Stimulated activated CD8-positive, alpha-beta memory T cell treated with anti-CD3 and anti-CD28 coated beads, Interleukin-4, amount 100 ng/mL, for 1 hour (primary cell): ENCODE measurements at places on chromosomes 4 and X.

GRCh38 chr4:41896648-41897047 lies 38.6 kb upstream of the TMEM33 start:
- DNase-seq: no peak

GRCh38 chrX:31590581-31591114 lies 518.8 kb upstream of the FTHL17 start:
- DNase-seq: no peak

GRCh38 chrX:136822337-136823095 lies 41.8 kb upstream of the ARHGEF6 start:
- no peak for DNase-seq

- DNase-seq: no peak
Observed at GRCh38 chr4:163482190-163482589, 8.6 kb upstream of the TKTL2 start.

GRCh38 chr4:7333801-7334421 lies 100.8 kb downstream of the PSAPL1 start:
- no peak for DNase-seq

DNA sequence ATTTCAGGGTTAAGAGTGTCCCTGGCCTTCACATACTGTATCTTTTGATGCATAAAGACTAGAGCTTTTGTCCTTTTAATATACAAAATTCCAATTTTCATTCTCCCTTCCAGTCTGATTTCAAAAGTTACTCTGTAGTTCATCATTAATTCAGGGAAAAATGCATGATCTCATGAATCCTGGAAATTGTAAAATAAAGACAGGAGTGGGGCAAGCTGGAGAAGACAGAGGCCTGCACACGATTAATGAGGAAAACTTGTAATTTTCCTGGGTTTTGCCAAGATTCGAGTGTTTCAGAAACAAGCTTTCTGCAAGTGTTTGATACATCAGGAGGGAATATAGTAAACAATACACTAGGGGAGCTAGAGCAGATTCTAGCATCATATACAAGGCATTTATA lies 947.9 kb downstream of the FAT4 start:
- no peak for DNase-seq

DNA sequence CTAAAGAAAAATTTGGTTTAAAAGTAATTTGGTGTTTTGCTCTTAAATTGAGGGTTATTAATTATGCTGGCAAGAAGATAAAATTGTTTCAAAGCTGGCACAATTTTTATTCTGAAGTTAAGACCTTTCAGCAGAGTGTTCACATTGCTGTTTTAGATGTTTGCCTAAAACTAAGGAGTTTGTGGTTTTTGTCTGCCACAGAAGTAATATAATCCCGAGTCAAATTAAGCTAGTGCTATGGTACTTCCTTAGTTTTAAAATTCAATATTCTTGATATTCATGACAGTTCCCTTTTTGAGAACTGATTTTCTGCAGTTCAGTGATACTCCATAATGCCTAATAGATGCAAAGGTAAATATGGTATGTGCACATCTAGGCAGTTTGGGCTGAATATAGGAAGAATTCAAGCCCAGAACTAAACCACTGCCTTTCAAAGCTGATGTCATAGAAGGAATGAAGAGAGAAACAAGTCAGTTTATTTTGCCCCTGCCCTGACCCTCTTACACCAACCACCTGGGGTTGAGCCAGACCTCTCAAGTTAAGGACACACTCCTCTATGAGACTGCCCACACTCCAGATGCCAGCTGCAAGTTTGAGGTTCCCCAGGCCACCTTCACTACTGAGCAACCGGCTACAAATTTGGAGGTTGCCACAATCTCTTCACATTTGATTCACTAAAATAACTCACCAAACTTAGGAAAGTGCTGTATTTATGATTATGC lies 32.1 kb upstream of the VEGFC start:
- DNase-seq: no peak

DNA sequence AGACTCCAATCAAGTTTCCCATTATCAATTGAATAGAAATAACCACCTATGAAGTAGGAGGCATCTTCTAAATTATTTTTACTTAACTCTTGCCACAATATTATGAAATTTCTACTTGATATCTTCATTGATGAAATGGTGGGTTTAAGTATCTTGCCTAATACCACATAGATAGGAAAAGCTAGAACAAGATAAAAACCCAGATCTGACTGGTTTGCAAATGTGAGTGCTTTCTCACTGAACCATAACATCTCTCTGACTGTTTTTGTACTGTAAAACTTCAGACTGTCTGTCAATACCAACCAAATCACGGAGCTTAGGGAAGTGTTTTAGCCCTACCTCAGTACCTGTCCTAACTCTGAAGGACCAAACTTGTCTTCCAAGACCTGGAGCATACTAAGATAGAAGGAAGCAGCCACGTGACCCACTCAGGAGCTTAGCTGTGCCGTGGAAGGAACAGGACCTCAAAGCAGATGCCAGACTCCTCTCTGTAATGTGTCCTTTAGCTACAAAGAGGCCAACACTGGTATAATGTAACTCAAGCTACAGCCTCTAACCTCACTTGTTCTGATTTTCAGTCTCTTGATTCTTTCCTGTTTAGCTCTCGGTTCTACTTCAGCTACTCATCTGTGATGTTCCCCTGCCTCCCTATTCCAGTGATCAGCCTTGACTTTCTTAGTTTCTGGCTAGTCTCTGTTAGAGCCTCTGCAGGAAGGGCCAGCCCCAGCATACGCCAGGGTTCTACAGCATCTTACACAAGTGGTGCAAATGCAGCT lies 84.4 kb downstream of the LRP2BP start:
- no peak for DNase-seq

GRCh38 chrX:133598601-133599335 lies 183.5 kb upstream of the GPC4 start:
- no peak for DNase-seq

DNA sequence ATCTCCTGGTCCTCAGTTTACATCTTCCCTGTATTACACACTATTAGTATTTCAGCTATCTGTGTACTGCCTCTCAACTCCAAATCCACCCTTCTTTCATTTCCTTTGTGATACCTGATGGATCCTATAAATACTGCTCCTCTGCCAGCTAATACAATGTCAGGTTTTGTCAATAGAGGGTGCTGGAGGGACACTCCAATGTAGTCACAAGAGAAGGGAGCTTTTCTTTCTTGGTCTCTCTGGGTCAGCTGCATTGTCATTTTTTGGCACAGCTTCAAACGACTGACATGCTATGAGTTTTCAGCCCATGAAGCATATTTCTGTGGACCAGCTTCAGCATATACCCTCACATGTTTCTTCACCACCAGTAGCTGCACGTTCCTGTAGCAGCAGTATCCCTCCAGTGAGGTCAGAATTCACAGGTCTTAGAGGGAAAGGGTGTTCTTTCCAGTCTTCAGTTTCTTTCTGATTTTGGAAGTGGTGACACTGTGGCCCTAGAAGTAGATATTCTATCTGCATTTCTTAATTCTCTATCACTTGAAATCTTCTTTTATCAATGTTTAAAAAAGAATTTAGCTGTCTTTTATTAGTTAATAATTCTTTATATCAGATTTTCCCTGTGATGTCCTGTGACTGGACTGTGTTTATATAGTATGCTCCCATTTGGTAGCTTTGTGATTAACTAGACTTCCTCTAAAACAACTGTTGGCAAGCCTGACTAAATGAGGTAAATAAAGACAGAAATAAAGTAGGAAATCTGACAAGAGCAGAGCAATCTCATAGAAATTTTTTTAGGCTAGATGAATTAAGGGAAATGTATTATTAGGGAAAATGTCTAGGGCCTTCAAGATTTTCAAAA lies 60.6 kb downstream of the GABRA2 start:
- DNase-seq: no peak

DNA sequence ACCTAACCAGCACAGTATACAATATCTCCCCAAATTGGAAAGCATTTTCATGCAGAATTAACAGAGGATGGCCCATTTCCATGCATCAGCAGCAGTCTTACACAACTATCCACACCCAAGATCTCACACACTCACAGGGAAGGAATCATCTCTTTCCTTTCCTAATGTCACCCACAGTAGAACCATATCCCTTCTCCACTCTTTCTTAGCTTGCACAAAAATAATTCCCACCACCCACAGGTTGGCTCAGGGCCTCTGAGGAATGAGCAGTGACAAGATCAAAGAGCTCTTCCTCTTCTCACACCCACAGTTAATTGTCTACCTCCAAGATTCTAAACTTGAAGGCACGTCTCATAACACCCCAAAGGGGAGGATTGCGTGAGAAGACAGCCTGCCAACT lies 217.7 kb upstream of the VEGFC start:
- no peak for DNase-seq

DNA sequence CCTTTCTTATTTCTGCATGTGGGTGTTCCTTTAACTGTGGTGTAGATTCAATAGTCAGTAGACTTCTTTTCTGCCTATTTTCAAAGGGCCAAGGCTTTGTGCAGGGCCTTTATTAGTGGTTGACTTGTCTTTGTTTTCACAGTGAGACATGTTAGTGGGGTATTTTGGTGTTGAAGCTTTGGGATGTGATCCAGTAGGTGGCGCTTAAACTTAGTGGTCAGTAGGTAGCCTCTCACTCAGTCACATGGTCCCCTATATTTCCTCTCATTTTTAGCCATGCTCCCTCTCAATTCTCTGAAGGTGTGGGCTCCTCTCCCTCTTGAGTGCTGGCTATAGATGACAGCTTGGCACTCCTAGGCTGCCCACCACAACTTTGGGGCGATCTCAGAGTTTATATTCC lies 23.4 kb upstream of the SLC10A7 start:
- no peak for DNase-seq

- DNase-seq: no peak
Observed at GRCh38 chrX:10071451-10072144, 85.2 kb upstream of the CLCN4 start.
